ENCODE measurements at places on chromosomes 5 and 9. TPM values are rescaled to one million over a fixed set of nuclear protein-coding genes. Genes with fewer than 3 reads are reported as not detected.

The GGTA1 gene
- polyA plus RNA-seq, result not detected

The CARTPT gene
- polyA plus RNA-seq, result not detected

The ITGA2 gene
- 0.29 TPM for polyA plus RNA-seq

The KCNN2 gene
- polyA plus RNA-seq, result not detected

The TTC16 gene
- not detected for polyA plus RNA-seq

The FOXD4L3 gene
- not detected for polyA plus RNA-seq

The FAM221B gene
- not detected for polyA plus RNA-seq

The EXOC3 gene
- 23.3 TPM for polyA plus RNA-seq

The SCAI gene
- polyA plus RNA-seq, result 1.7 TPM

The SMIM27 gene
- 86.8 TPM for polyA plus RNA-seq

The CTXN3 gene
- polyA plus RNA-seq, result not detected

The CBY3 gene
- not detected for polyA plus RNA-seq

The NOXA1 gene
- 1.00 TPM for polyA plus RNA-seq

The TGFBI gene
- 2.3 TPM for polyA plus RNA-seq

The SLC34A1 gene
- polyA plus RNA-seq, result not detected

The TMEM161B gene
- polyA plus RNA-seq, result 7.4 TPM

The SYK gene
- not detected for polyA plus RNA-seq

The CCDC183 gene
- 0.16 TPM for polyA plus RNA-seq

The PPP2R2B gene
- polyA plus RNA-seq, result 6.1 TPM

The SELENOP gene
- polyA plus RNA-seq, result not detected
